ENCODE measurements at places on chromosomes 3 and 15.

- no peak for DNase-seq
Observed at GRCh38 chr15:48374472-48374871, 43.2 kb downstream of the DUT start.

GRCh38 chr3:198081421-198081844 lies 121.4 kb downstream of the LMLN start:
- DNase-seq: no peak

- DNase-seq: no peak
Observed at GRCh38 chr15:73028031-73028430, 24.2 kb upstream of the NEO1 start.

GRCh38 chr15:97479957-97480356 lies 480.5 kb upstream of the ARRDC4 start:
- DNase-seq: peak; percentile 15

- no peak for DNase-seq
Observed at GRCh38 chr3:195407531-195408409, 35.0 kb downstream of the ACAP2 start.

- no peak for DNase-seq
Observed at GRCh38 chr15:58564981-58565380, 133.2 kb downstream of the LIPC start.

GRCh38 chr3:53809764-53810400 lies 36.3 kb downstream of the CHDH start:
- DNase-seq: no peak

DNA sequence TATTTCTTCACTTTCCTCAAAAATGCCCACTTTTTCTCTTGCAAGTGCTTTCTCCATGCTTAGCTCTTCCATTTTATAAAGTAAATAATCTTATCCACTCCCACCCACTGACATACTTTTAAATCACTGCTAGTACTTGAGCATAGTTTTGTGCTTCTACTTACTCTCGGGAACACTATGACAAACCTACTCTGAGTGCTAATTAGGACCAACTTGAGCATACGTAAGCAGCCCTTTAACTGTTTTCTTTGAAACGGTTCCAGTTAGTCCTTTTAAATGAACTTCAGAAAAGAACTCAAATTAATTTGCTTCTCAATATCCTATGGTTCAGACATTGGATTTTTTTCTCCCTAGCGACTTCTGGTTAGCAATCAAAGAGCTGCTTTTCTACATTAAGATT lies 280.0 kb upstream of the SOX2 start:
- no peak for DNase-seq

DNA sequence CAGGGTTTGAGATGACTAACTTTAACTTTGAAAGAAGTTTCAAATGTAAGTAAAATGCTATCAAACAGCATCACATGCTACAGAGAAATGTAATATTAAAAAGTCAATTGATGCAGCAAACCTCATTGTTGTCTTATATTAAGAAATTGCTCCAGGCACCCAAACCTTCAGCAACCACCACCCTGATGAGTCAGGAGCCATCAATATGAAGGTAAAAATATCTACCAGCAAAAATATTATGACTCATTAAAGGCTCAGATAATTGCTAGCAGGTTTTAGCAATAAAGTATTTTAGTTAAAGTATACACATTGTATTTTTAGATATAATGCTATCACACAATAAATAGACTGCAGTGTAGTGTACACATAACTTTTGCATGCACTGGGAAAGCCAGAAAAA lies 746.3 kb downstream of the ZPLD1 start:
- DNase-seq: no peak

GRCh38 chr15:29223640-29224039 lies 46.0 kb downstream of the NSMCE3 start:
- DNase-seq: no peak

DNA sequence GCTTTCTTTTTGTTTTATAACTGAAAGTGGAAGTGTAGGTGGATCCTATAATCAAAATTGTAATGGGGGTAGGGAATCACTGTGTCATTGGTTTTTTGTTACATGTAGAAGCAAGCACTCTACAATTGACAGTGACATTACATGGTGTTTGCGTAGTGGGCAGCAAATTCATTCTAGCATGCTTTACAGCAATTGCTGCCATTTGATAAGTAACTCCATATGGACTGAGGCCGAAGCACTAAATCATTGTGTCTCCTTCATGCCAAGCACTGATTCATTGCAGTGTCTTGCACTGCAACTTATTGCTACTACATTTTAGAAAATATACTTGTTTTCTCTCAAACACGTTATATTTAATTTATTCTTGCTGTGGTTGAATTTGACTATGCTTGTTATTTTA lies 933.9 kb downstream of the NSUN3 start:
- DNase-seq: no peak

- DNase-seq: peak; percentile 32
Observed at GRCh38 chr3:57179580-57180410, 14.6 kb upstream of the IL17RD start.

GRCh38 chr3:113638910-113639309 lies 57.5 kb downstream of the USF3 start:
- DNase-seq: no peak

- peak; percentile 90 for DNase-seq
Observed at GRCh38 chr15:82999905-83000671, 11.4 kb downstream of the C15orf40 start.

DNA sequence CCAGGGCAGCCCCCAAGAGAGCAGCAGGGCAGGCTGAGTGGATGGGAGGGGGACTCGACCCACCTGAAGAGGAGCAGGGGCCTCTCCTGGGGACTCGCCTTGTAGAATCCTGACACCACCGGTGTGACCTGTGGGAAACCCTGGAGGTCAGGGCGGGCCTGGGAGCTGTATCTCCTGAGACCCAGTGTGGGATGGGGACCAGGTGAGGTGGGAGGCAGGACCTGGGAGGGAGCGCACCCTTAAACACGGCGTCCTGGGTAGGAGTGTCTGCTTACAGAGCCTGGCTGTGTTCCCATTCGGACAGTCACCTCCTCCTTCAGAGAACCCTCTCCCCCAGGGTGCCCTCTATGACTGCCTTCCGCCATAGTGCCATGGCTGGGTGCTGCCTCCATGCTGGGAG lies 27.1 kb downstream of the C15orf39 start:
- no peak for DNase-seq

DNA sequence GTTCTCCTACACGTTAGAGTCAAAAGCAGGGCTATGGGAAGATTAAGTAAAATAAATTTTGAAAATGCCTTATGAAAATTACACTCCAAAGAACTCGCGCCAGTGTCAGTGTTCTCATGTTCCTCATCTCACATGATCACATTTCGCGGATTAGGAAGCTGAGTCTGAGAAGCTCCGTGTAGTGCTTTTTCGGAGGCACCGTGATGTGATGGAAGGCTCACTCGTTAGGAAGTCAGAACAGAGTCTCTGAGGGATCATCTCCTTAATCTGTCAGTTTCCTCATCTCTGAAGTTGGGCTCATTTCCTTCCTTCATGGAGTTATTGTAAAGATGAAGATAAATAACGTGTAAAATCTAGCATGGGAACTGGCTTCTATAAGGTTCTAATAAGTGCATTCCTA lies 3.2 kb downstream of the ADIPOQ start:
- no peak for DNase-seq

DNA sequence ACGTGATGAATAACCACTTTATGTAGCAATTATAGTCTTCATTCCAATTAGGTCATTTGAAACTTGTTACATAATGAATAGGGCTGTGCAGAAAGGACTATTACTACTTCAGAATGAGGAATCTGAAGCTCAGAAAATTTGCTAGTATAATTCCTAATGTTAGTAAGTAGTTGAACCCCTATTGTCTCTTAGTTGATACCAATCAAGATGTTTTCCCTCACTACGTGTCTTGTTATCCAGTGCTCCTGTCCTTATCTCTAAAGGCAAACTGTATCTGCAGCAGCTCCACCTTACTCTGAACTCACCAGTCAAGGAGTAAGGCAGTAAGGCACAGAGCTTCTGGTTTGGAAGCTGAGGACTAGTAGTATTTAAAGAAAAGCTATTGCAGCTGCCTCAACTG lies 32.0 kb downstream of the RAB11A start:
- no peak for DNase-seq

DNA sequence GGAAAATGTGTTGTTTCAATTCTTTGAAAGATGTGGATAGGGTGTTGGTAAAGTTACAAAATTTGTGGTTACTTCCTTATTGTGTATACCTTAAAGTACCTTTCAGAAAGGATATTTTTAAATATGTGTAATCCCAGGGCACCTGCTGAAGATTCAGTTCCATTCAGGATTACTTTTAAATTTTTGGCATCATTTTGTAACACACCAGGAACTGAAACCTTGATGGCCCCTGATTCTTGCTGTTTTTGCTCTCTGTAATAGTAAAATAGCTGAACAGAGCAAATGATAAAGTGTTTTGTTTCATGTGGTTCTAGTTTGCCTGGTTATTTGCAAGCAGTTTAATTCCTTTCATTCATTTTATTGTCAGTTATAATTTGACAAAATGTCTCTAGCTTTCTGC lies 160.9 kb downstream of the KLHL25 start:
- no peak for DNase-seq

GRCh38 chr3:32143849-32144757 lies 37.7 kb downstream of the GPD1L start:
- DNase-seq: peak; percentile 80

DNA sequence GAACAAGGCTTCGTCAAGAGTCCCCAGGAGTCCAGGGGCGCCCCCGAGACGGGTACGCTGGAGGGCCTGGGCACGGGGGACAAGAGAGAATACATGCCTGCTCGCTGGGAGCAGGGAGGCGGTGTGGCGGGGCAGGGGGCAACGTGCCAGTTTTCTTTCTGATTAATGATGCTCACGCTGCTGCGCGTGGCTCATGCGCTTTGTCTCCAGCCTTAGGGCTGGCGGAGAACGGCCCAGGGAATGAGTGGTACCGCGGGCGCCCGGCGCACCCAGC lies 408 bp upstream of the ARPP21 start:
- no peak for DNase-seq

GRCh38 chr3:143429628-143430514 lies 310.3 kb downstream of the CHST2 start:
- DNase-seq: no peak

- peak; percentile 76 for DNase-seq
Observed at GRCh38 chr3:138479438-138479863, 45.0 kb downstream of the ESYT3 start.
